ENCODE measurements at places on chromosomes 13 and 19.

GRCh38 chr19:46182476-46182875 is 34.4 kb downstream of the IGFL2 start:
- no peak for DNase-seq

DNA sequence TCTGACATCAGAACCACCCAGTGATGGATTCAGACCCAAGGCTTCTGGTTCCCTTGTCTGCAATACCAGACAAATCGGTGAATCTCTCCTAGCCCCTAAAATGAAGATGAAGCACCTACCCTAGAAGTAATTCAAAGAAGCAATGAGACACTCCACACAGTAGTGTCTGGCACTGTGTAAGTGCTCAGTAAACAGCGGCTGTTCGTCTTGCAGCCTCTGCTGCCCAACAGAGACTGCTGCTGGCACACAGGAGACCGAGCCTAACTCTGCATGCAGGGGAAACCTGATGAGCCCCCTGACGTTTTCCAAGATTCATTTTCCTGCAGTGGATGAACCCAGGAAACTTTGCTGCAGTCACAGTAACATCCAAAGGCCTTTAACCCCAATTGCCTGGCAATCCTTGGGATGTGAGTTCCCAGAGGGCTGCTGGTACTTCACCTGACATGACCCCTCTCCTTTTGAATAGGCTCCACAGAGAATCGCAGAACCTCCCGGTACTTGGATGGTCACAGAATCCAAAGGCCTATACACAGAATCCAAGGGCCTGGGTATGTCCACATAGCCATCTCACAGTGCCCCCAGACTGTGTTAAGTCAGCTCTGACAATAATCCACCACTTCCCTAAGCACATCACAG is 6.7 kb downstream of the MED26 start:
- no peak for DNase-seq

- no peak for DNase-seq
Observed at GRCh38 chr19:52227196-52227940, 37.5 kb downstream of the PPP2R1A start.

DNA sequence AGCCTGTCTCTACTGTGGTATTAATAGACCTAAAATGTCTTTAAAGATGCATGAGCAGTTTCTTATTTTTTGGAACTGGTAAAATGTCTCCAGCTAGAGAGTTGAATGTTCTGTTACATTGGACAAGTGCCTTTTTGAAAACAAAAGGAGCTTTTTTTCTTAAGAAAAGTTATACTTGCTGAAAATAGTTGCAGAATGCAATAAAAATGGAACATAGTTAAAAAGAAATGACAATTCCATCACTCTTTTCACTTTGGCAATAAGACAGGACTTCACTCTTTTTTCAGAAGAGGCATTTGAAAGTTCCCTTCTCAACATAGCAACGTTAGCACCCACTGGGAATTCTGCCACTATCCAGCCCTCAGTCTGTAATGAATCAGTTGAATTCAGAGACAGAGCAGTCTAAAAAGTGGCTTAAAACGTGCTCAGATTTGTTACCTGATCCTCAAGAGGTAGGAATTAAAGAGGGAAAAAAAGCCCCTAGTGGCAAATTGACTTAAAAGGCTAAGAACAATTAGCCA is 10.1 kb downstream of the RGCC start:
- no peak for DNase-seq

DNA sequence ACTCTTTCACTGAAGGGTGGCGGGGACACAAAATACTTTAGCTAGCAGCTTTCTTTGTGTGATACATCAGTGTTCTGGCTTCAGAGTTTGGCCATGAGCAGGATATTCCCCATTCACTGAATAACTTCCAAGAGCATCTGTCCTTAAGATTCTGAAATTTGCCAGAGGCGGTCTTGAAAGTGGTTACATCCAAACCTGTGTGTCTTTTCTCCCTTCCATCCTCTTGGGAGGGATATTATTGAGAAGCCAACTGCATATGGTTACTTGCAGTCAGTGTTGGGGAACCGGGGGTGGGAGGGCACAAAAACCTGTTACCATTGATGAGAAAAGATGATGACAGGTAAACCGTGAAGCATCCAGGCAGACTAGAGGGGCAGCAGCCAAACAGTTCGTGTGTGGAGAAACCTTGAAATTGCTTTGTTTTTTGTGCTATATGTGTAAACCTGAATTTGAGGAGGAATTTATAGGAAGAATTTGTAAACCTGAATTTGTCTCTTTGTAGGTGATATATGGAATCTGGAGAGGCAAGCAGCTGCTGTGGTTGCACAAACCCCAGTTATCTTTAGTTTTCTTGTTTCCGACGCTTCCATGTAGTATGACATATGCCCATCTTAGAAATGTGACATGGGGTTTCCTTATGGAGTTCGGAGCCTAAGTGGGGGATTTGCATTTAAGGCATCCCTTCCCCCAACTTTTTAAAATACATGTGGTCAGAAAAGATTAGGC is 104.8 kb downstream of the WDFY2 start:
- no peak for DNase-seq

DNA sequence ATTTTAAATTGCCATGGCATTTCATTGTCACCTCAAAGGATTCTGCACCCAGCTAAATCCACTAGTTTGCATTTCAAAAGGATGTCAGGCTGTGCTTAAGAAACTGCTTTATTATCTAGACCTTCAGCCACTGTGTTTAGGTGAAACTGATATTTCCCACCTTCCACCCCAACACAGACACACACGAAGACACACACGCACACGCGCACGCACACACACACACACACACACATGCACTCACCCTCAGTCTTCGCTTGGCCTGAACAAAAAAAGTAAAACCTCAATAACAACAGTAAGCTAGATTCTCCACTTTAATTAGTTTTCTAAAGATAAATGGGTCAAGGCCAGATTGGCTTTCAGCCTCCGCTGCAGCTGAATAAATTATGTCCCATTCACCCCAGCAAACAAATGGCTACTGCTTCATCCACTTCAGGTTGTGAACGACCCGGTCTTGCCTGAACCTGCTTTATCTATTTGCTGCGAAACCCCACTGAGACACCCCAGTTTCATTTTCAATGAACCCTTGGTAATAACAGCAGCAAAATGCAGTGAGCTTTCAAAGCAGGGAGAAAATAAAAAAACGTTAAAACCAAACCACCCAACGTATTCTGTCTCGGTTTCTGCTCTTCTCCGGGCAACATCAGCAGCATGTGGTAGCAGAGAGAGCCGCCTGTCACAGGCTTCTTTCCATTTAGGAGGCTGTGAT is 166.8 kb downstream of the DCT start:
- DNase-seq, result no peak

DNA sequence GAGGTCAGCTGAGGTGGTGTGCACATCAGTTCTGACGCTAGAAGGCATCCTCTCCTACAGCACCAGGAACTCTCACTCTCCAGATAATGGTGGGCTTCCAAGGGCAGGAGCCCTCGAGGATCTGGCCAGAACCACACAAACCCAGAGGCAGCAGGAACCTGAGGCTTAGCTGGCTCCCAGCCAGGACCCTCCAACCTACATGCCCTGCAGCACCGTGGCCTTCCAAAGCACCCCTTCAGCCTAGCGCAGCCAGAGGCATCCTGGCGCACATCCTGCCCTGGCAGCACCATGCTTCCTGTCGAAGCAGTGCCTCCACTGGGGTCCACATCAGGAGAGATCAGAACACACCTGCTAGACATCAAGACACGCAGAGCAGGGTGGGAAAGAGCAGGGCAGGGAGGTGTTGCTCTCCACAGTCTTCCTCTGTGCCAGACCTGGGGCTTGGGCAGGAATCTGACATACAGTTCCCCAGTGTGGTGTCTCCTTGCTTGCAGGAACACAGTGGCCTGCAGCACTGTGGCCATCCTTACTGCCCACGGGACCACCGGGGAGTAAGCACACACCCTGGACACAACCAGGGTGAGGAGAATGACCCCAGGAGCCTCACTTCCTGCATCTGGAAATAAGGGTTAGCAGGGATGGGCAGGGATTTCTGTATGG is 21.7 kb downstream of the TUBA3C start:
- DNase-seq, result no peak

GRCh38 chr13:102651392-102651791 is 43.5 kb downstream of the METTL21C start:
- DNase-seq, result no peak

- no peak for DNase-seq
Observed at GRCh38 chr19:58319241-58319640, 7.6 kb upstream of the ZSCAN22 start.

- DNase-seq, result no peak
Observed at GRCh38 chr19:19537075-19538048, 703 bp upstream of the CILP2 start.

DNA sequence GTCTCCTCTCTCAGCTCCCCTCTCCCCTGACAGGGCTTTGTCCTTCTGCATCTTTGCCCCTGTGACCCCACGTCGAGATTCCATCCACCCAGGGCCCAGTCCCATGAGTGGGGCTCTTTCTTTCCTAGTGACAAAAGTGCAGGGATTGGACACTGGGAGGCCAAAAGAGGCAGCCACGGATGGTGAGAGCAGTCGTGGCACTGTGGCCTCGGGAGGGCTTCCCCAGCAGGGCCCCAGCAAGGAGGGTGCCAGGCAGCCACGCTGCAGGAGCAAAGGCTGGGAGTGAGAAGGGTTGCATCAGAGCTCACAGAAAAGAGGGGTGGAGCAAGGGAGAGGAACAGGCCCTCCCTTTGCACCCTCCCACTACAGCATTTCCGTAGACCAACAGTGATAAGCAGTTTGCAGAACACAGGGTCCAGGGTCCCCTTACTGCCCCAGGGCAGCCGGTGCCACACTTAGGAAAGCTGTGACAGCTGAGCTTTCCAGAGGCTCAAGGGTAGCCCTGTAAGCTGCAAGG is 4.9 kb downstream of the ZSCAN1 start:
- DNase-seq, result no peak

DNA sequence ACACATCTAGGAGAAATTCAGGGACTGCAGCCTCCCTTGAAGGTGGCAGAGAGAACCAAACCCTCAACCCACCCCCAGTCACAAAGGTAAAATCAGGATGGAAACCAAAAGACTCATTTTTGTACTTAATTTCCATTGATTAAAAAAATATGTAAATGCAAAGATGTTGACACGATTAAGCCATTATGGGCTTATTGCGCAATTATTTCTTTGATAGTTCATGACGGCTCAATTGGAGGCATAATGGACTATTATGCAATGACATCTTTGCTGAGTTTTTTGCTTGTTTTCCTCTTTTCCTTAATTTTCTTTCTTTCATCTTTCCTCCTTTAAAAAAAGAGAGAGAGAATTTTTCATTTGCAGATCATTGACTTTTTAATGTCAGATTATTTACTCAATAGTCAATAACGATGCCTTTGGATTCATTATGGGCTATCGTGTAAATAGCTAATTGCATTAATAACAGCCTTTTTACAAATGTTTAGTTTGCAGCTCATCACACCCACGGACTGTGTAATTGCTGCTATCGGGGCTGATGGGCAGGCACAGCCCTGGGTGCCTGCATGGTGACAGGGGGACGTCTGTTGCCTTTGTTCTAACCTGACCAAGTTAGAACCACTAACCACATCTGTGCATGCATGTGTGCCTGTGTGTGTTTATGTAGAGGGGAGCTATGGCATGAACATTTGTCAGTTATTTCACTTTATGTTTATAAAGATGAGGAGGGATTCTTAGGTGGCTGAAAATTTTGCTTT is 482.4 kb upstream of the TSHZ3 start:
- DNase-seq, result no peak

GRCh38 chr19:10565028-10565566 is 713 bp downstream of the KRI1 start:
- DNase-seq, result no peak
